ENCODE measurements at places on chromosomes 3 and 15.
A peak's percentile ranks its signal among the peaks of the same experiment; 100 is the strongest.

DNA sequence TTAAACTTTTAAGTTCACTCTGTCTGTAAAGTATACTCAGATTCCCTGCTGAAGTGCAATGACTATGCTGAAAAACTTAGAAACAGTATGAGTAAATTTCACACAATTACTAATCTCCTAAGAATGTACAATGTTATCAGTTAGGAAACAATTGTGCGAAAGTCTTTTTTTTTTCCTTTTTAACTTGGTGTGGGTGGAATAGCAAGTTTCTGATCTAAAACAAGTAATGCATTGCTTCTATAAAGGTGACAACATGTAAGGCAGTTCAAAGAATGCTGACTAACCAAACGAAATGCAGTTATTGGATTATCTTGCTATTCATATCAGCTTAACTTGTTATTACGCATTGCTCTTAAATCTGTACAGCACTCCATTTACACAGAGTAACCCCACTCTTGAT, 19.3 kb upstream of the SLC12A8 start:
- no peak for DNase-seq

- DNase-seq: no peak
Observed at GRCh38 chr15:41160639-41161315, 44.7 kb upstream of the INO80 start.

- no peak for DNase-seq
Observed at GRCh38 chr15:73678498-73678897, 5.7 kb upstream of the CD276 start.

GRCh38 chr3:115537669-115538068, 85.6 kb upstream of the GAP43 start:
- no peak for DNase-seq

GRCh38 chr3:195751560-195751959, 30.8 kb downstream of the MUC20 start:
- DNase-seq: no peak

- DNase-seq: peak; percentile 30
Observed at GRCh38 chr15:75347222-75348033, 589 bp downstream of the NEIL1 start.

DNA sequence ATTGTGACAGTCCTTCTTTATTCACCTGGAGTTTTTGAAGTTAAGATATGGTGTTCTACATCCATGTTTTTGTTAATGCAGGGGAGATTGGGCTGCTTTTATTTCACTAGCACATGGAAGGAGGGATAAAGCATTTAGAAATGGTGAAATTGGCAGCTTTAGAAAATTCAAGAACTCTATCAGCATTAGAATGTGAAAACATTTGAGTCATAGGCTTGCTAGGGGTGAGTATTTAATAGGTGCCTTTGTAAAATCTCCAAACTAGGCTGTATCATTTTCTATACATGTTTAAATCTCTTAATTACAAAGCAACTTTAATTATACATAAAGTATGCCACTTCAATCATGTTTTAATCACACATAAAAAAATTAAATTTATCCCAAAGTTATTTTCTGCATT, 12.9 kb downstream of the NLGN1 start:
- DNase-seq: no peak

- DNase-seq: no peak
Observed at GRCh38 chr3:130963444-130963843, 63.2 kb downstream of the ASTE1 start.

GRCh38 chr3:38404286-38404685, 49.4 kb upstream of the ACVR2B start:
- DNase-seq: no peak

All from stimulated activated CD4-positive, alpha-beta T cell treated with anti-CD3 and anti-CD28 coated beads, Interleukin-1b, Interleukin-23, amount 100 ng/mL, for 24 hours (primary cell).